ENCODE measurements at places on chromosomes 6 and 20.

GRCh38 chr6:48560408-48560807 is 449.4 kb upstream of the PTCHD4 start:
- DNase-seq: no peak

DNA sequence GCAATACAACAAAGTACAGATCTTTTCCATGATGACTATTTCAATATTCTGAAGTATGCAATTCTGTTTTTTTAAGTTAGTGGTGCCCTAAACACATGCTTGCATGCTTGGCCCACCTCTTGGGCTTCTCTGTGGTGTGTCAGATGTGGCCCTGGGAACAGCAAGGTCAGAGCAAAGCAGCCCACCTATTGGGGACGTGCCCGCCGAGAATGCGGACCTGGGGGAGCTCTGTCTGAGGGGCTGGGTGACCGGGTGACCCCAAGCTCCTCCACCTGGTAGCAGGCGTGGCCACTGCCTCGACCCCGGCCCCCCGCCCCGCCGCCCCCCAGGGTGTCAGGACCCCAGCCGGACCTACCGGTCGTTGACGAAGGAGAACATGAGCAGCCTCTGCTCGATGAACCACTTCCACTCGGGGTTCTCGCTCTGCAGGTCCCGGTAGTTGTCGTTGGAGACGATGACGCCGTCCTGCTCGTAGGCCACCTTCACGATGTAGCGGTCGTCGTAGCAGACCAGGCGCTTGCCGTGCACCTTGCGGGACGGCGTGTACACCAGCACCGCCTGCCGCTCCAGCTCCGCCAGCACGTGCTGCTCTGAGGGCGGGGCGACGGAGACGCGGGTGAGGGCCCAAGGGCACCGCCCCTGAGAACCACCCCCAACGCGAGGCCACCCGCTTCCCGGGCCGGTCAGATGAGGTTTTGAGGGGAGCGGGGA is 28.3 kb downstream of the ZC3H12D start:
- no peak for DNase-seq

GRCh38 chr6:119322034-119322433 is 27.5 kb downstream of the MAN1A1 start:
- no peak for DNase-seq

DNA sequence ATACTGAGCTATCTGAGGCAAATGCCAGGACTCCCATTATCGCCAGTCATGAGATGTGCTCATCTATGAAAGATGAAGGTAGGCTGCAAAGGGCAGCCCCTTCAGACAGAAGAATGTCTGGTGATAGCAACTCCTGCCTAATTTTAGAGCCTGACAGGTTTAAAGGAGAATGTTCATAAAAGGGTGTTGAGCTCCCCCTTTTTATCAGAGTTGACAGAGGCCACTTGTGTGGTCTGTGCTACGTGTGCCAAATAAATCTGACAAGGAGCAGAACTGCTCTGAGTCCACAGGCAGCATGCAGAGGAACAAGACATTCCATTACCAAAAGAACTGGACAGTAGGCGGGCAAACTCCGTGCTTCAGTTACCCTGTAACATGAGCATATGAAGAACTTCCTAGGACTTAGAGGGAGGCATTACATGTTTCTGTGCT is 101.8 kb downstream of the PREP start:
- no peak for DNase-seq

DNA sequence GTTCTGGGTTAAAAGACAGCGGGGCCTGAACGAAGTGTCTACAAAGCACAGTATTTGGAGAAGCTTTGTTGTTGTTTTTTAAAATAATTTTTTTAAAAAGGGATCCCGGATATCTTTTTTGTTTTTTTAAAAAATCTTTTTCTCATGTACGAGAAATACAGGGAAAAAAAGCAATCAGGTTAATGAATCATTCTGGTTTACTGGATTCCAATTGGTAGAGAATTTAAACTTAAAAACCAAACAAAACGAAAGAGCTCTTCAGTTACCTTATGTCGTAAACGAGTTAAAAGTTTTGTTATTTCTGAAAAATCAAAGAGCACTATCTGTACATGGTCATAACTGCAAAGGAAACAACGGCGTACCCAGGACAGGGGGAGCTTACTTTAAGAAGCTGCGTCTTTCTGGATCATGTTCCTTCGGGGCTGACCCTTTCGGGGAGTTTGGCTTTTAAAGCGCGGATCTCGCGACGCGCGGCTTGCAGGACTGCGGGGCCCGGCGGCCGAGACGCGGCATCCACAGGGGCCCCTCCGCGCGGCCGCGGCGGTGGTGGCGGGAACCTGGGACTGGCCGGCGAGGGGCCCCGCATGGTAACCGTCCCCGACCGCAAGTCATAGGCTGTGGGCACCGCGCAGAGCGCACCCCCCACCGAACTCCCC is 927 bp downstream of the IL20RA start:
- no peak for DNase-seq

DNA sequence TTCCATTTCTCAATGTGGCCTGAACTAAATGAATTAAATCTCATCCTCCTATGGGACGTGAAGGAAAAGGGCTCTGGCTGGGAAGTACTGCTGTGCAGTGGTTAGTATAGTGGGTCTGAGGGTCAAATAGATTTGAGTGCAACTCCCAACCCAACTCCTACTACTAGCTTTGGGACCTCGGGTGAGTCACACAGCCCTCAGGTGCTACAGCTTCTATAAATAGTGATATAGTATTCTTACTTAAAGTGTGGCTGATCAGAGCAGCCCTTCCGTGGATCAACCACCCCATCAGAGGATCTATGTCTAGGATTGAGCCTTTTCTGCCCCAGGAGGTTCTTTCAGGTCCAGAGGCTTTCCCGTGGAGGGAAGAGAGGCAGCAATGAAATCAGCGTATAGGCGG is 904 bp upstream of the UST start:
- DNase-seq: no peak

Measured in CMK (cell line).